HT-29 (cell line): ENCODE measurements at places on chromosomes 6 and 20. TPM values are rescaled to one million over a fixed set of nuclear protein-coding genes. Genes with fewer than 3 reads are reported as not detected.
A peak's percentile ranks its signal among the peaks of the same experiment; 100 is the strongest.

- no peak for DNase-seq
These were observed 13.4 kb upstream of the GMNN start for GRCh38 chr6:24761193-24761835.

FRS3 gene
- 3.4 and 3.9 TPM in 2 replicates for total RNA-seq

- peak; percentile 91 for DNase-seq
These were observed 37.0 kb upstream of the HLA-G start for GRCh38 chr6:29790626-29791025.

BPIFA1 gene
- total RNA-seq, result not detected in 2 replicates

DNA sequence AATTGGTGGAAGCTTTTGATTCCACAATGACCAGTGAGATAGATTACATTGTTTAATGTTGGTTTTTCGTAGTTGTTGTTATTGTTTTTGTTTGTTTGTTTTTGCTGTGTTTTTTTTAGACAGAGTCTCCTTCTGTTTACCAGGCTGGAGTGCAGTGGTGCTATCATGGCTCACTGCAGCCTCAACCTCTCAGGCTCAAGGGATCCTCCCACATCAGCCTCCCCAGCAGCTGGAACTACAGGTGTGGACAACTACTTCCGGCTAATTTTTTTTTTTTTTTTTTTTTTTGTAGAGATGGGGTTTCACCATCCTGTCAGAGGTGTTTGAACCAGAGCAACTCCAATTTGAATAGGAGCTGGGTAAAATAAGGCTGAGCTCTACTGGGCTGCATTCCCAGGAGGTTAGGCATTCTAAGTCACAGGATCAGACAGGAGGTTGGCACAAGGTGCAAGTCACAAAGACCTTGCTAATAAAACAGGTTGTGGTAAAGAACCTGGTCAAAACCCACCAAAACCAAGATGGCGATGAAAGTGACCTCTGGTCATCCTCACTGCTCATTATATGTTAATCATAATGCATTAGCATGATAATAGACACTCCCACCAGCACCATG, 10.9 kb upstream of the AKAP12 start:
- DNase-seq, result no peak

DNA sequence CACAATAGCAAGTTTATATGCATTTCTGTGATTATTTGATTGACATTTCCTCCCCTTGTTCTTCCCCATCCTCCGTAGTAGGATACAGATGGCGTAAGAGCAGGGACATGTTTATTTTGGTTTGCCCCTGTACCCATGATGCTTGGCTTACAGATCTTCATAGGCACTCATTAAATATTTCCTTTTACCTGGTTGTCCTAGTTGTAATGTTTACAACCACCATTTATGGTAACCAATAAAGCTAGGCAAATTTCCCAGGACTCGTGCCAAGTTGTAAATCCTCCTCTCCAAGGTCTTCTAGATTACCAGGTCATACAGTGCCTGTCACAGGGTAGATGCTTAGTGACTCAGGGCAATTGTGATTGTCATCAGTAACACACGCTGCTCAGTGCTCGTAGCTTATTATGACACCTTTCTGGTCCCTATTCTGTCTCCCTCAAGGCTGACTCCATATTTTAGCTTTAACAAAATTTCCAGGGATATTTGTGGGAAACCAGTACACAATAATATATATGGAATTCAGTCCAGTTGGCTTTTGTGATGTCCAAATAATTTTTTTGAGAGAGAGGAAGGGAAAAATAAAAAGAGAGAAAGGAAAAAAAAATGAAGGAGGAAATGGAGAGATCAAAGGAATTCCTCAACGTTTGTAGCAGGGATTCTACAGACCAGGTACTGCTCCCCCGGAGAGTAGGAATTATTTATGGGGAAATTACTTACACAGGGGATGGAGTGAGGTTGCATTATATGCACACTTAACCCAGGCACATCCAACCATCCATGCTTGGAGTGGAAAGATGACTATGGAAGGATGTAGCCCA, 24.6 kb downstream of the CYP24A1 start:
- peak; percentile 100 for DNase-seq
